Activated T-helper 17 cell treated with anti-CD3 and anti-CD28 coated beads, Interleukin-2, amount 50 U/mL, for 72 hours (primary cell): ENCODE measurements at places on chromosomes 13 and 19. TPM values are rescaled to one million over a fixed set of nuclear protein-coding genes. Genes with fewer than 3 reads are reported as not detected.

Gene STK11
- total RNA-seq: 86.6 TPM

- ATAC-seq: no peak
Measured at GRCh38 chr13:39599842-39600241, 3.2 kb downstream of the LHFPL6 start.

GRCh38 chr13:113238536-113238935 is 29.1 kb downstream of the CUL4A start:
- ATAC-seq: no peak

Gene LHFPL6
- total RNA-seq: 7.5 TPM

DNA sequence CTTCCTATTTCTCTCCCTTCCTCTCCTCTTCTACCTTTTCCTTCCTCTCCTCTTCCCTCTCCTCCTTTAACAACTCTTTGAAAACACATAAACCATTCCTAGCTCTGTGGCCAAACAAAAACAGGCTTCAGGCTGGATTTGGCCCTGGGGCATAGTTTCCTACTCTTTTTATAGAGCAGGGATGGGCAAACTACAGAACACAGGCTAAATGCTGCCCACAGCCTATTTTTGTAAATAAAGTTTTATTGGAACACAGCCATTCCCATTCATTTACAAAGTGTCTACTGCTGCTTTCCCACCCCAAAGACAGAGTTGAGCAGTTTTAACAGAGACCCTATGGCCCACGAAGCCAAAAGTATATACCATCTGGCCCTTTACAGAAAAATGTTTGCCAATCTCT is 35.4 kb downstream of the LHFPL6 start:
- no peak for ATAC-seq

Gene FFAR3
- 2.3 TPM for total RNA-seq

Gene STOML3
- total RNA-seq: not detected

Gene ERICH6B
- total RNA-seq: not detected
